ENCODE measurements at places on chromosomes 3 and 15.

DNA sequence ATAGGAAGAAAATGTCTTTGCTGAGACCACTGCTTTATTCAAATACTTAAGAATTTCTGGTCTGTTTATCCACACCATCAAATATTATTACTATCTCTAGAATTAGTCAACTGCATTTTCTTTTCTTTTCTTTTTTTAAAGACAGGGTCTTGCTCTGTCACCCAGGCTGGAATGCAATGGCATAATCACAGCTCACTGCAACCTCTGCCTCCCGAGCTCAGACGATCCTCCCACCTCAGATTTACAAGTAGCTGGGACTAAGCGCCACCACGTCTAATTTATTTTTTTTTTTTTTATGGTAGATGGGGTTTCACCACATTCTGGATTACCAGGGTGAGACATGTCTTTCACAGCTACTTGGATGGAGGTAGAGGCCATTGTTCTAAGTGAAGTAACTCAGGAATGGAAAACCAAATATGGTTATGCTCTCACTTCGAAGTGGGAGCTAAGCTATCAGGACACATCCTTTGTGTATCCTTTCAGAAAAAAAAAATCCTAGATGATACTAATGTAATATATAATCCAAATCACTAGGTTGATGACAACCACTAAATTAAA, 52.8 kb downstream of the STAG1 start:
- no peak for DNase-seq

- no peak for DNase-seq
Observed at GRCh38 chr3:39445927-39446326, 21.6 kb upstream of the MOBP start.

DNA sequence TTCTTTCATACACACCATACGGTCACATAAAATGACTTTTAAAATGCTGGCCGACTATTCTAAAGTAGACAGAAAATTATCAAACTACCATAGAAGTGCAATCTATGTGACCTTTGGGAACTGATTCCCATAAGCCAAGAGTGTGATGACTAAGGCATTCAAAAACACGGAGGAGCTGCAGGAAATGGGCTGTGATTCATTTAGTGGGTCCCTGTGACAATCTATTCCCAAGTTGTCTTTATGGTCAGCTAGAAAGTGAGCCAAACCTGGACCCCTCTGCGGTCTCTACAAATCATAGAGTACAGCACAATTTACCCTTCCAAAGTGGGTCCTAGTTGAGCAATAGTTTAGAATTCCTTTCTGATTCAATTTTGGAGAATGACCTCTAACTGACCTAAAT, 251.5 kb upstream of the CBLB start:
- DNase-seq: no peak

DNA sequence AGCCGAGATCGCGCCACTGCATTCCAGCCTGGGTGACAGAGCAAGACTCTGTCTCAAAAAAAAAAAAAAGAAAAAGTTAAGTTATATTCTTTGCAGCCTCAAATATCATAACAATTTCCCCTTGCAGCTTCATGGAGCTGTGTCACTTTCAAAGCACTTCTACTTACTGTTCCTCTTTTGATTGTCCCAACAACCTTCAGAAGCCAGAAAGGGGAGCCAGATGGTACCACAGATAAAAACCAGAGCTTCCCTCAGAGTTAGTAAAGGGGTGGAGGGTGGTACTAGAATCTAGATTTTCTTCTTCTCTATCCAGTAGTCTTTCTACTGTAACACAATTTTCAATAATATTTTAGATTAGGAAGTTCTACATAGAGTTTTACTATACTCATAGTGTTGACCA, 188.8 kb downstream of the TAFA4 start:
- DNase-seq: no peak

GRCh38 chr3:60743631-60744164, 507.6 kb downstream of the FHIT start:
- DNase-seq: no peak

DNA sequence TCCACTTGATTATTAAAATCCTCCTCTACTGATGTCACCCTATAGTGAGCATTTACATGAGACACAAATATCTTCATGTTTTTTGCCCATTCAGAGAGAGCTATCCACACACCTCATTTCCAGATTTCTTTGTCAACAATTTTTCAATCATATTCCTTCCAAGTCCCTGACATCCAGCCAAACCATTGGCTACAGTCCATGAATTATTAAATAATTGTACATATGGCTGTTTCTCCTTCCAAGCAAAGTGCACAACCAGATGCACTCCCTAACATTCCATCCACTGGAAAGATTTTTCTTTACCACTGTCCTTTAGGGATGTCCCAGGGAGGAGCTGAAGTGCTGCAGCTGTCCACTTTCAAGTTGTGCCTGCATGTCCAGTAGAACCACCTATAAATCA, 328.0 kb upstream of the MDFIC2 start:
- no peak for DNase-seq

GRCh38 chr15:87631775-87632174, 624.8 kb downstream of the NTRK3 start:
- no peak for DNase-seq

- no peak for DNase-seq
Observed at GRCh38 chr15:20280933-20281463, 260.6 kb downstream of the GOLGA6L6 start.

- DNase-seq: no peak
Observed at GRCh38 chr3:119600732-119601131, 3.0 kb downstream of the PLA1A start.

DNA sequence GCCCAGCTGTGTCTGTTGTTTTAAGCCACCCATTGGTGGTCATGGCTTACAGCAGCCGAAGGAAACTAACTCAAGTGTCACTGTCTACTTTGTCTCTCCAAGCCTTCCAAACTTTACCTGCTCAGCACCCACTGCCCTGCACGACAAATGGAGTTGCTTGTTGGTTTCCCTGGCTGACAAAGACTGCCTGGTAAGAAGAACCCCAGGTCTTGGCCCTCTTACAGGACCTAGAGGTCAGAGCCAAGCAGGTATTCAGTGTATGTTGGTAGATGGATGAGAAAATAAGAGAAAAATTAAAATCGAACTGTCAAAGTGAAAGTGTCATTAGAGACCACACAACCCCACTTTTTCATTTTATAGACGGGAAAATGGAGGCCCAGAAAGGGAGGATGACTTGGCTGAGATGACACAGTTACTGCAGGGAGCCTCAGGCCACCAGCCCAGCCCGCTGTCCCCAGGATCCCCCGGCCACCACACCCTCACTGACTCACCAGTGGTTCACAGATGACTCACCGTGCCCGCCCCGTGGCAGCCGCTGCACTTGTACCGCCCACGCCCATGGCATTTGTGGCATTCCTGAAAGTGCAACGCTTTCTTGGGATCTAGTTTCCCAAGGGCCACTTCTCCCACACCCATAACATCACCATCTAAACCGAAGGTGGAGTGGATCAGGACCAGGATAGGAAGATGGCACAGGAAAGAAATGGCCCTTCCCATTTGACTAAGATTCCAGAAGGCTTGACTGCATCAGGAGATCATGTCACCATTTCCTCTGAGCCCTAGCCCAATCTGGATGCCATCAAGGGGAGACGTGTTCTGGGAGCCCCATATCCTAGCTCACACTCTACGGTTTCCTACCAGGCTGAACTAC, 15.2 kb downstream of the SSUH2 start:
- peak; percentile 51 for DNase-seq

DNA sequence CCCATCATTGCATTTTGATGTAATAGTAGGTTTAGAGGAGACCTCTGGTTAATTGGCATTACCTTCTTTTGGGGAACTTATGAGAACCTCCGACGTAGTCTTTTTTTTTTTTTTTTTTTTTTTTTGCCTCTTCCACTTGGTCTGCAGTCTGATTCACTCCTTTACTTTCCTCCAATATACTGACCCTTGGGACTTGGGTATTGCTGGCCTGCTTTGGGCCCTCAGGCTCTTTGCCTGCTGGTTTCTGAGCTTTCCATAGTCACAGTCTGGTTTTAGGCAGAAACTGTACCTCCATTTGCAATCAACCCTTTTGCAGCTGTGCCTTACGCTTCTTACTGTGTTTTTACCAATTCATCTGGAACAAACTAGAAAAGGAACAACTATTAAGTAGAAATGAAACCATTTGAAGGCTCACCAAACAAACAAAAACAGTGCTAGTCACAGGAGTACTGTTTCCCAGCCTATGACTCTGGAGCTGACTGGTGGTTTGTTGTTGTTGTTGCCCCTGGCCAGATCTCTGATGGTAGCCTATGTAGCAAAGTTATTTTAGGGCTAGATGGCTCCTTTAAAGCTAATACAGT, 272.8 kb downstream of the BBX start:
- no peak for DNase-seq

GRCh38 chr3:124456506-124456905, 273.7 kb upstream of the UMPS start:
- no peak for DNase-seq

DNA sequence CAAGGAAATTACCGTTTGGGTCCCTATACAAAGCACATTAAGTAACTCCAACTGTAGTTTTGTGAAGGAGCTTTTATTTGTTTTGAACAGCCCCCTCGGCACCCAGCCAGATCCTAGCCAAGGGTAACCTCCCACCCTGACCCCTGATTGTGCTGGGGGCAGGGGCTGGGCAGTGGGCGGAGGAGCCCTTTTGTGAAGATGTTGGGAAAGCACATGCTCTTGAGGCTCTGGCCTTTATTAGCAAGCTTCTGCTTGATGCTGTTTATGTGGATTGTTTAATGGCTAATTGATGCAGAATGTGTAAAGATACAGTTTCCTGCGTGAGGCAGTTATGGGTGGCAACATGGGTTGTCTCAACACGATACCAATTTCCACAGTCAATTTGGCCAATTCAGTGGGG, 136.5 kb downstream of the MAP2K5 start:
- DNase-seq: no peak

DNA sequence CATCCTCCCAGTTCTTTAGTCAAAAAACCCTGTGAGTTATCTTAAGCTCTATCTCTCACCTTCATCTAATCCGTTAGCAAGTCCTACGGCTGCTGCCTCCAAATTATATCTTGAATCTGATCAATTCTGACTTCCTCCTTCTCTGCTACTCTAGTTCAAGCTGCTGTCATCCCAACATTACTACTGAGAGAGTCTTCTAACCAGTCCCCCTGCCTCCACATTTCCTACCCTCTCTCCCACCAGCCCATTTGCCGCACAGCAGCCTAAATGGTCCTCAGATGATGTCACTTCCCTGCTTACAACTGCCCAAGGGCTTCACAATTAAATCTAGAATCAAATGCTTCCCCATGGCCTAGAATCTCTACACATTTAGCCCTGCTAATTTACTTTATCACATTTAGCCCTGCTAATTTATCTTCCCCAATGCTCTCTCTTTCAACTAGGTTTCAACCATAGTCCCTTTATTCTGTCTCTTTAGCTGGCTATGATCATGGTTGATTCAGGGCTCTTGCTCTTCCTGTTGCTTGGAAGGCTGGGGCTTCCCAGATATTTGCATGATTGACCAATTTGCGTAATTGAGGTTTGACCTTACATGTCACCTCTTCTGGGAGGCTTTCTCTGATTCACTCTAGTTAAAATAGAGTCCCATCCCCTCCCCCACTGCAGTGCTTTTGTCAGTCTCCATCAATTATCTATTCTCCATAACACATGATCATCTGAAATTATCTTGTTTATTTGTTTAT, 11.0 kb upstream of the ARL14 start:
- no peak for DNase-seq

DNA sequence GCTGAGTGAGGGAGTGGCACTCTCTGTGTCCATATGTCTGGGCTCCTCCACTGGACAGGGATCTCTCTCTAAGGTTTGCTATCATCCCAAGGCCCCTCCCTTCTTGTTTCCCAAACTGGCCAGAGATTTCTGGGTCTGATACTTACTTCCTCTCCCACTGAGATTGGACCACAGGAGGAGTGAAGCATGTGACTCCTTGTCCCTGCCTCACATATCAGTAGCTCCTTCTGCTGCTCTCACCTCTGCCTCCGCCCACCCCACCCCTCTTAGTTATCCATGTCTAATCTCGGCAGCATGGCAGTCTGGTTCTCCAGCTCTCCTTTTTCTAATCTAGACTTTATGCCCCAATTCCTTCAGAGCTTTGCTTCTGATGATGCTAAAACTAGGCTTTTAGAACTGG, 223.1 kb downstream of the RPLP1 start:
- DNase-seq: no peak

GRCh38 chr3:142976621-142977398, 13.3 kb upstream of the PAQR9 start:
- no peak for DNase-seq

- no peak for DNase-seq
Observed at GRCh38 chr15:60535265-60535664, 56.3 kb upstream of the ICE2 start.

DNA sequence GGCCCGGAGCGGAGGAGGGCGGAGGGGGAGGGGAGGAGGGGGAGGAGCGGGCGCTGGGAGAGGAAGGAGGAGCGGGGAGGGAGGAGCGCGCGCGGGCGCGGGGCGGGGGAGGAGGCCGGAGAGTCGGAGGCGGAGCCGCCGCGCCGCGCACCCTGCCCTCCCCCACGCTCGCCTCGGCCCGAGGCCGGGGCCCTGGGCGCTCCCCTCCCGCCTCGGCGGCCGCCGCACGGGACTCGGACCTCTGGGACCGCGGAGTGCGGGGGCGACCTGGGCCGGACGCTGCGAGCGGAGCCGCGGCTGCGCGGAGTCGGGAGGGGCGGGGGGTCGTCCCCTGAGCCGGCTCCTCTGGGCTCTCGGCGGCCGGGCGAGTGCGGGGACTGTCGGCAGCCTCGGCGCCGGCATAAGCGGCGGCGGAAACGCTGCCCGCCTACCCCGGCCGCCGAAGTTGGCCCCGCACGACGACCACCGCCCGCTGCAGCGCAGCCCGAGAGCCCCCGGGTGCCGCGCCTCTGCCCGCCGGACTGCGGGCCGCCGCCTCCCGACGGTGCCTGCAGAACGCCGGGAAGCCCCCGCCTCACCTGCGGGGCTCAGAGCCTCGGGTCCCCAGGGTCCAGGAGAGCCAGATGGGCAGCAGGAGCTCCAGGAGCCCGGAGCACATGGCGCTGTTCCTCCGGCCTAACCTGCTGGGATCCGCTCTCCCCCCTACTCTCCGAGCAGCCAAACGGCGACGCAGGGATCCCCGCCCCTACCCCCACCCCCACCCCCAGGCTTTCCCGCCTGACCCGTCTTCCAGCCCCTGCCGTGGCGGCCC, 406 bp upstream of the GABRB3 start:
- no peak for DNase-seq

DNA sequence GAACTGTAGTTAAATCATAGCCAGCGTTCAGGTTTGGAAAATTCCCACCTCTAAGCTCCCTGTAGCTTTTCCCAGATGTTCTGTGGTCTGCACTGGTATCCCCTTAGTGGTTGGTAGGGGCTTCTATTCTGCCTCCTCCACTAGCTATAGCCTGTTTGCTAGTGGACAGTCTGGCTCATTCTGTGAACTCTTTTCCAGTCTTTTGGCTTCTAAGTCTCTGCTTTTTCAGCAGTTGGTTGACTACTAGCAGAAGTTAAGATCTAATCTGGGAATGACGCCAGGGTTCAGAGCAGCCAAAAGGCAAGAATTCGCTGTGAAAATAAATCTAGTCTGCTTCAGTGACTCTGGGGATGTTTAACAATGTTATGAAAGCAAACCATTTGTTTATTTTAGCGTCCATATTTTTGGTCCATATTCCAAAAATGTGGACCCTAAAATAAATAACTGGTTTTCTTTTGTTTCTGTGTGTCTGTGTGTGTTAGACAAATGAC, 73.7 kb upstream of the WDR72 start:
- DNase-seq: no peak
